Tibial nerve (tissue), 4 donors: ENCODE measurements at places on chromosomes 2 and 18. TPM values are rescaled to one million over a fixed set of nuclear protein-coding genes. Genes with fewer than 3 reads are reported as not detected.
A peak's percentile ranks its signal among the peaks of the same experiment; 100 is the strongest.

DNA sequence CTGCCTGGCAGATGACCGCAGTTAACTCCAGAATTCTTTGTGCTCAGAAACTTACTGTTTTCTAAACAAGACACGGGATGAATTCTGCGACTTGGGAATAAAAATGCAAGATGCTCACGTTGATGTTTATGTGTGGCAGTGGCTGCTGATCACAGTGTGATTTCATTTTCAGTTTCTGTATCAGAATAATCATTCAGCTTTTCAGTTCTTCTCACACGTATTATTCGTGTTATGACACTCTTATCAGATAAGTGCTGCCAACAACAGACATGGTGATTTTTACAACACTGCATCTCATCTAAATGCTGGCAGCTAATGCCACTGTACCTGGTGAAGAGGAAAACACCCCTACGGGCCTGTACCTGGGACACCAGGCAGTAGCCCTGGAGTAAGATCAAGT lies 272.9 kb upstream of the REV1 start:
- DNase-seq: no peak

- DNase-seq: no peak
Measured at GRCh38 chr2:237895544-237896506, 36.4 kb downstream of the RAMP1 start.

The TWSG1 gene
- 33.3 TPM for total RNA-seq

GRCh38 chr2:122081751-122082150 lies 326.3 kb downstream of the TSN start:
- no peak for DNase-seq

DNA sequence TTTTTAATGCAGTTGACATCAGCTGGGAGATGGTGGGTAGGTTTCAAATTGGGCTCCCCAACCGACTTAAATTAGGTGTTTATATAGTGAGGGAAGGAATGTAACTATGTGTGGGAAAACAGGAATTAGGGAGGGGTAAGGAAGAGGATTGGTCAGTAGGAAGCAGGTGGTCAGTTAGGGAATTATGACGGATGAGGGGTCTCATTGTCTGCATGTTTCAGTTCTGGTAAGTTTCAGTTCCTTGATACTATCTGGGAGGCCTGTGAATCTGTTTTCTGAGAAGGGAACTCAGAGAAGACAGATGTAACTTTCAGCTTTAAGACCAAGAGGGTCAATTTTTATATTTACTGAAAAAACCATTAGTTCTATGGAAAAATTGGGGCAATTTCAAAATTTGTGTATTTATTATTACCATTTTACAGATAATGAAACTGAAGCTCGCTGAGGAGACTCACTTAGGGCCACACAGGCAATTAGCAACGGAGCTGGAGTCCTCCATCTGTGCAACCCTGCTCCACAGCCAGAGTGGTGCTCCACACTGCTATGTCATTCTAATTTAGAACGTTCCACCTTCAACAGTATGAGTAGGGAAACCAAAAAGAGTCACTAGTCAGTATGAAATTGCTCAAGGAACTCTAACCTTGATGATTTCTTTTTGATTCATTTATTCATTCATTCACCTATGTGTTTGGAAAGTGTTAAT lies 36.0 kb upstream of the CCDC195 start:
- no peak for DNase-seq

- DNase-seq: no peak
Measured at GRCh38 chr18:69956665-69957620, 9.3 kb upstream of the CD226 start.

GRCh38 chr2:135586148-135586547 lies 54.9 kb downstream of the R3HDM1 start:
- no peak for DNase-seq

DNA sequence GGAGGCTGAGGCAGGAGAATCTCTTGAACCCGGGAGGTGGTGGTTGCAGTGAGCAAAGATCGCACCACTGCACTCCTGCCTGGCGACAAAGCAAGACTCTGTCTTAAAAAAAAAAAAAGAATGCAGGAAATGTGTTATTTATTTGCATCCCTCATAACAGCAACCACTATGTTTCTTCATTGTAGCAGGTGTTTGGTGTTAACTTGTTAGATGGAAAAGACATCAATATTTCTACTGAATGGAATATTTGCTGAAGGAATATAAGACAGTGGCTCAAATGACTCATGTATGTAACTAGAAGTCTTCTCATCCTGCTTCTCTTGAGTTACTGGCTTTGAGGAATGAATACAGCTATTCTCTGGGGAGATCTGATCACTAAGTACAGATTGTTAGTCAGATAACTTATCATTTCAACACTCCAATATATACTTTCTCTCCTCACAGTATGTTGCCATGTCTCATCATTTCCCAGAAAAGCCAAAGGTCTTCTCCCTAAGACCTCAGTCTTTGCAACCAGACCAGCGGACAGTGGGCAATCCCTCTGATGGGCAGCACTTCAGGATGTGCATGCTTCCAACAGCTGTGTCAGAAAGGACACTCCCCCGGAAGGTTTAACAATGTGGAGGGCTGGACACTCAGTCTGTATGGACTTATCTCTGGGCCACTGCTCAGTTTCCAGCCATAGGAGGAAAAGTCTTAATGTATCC lies 104.4 kb upstream of the STK17B start:
- DNase-seq: no peak

DNA sequence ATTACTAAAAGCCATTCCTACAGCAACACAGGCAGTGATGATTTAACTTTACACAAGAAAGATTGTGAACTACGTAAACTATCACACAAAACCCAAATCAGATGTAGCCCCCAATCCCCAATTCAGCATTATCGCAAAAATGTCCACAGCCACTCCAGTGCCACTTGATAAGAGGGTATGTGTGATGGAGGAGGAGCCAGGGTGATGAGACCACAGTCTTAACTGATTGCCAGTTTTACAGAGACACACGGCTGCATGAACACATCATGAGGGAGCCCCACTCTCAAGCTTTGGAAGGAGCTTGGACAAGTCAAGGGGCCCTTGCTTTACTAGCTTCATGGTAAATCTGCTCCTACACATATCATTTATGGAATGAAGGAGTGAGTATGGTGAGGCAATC lies 116.0 kb downstream of the FAM161A start:
- no peak for DNase-seq

DNA sequence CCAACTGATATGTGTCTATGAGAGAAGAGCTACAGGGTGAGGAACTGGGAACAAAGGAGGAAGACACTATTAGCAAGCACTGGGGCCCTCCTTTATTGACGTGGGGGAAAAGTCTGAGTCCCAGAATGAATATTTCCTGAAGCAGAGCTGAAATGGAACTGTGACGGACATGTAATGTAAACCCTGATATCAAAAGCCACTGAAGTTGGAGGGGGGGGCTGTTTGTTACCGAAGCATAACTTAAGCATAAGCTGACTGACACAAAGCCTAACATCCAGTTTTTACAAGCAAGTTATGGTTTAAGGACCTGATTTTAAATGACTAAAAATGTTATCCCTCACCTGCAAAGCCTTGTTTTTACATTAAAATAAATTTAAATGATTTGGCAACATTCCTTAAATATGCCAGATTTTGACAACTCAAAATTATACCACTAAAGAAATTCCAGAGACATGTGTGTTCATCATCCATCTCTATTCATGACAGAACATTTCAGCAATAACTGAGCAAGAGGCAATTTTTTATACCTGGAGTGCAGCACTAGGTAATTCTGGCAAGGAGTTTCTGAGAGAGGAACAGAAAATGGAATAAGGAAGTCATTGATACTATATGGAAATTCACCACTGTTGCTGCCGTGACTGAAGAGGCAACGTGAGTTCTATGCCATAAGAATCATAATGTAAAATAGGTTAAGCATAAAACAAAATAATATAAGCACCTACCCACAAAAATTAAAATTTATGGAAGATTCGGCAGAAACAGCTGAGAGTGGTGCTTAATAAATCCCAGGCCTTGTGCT lies 186.0 kb downstream of the AFF3 start:
- DNase-seq: no peak

GRCh38 chr2:175107146-175107545 lies 60.9 kb downstream of the ATF2 start:
- DNase-seq: no peak

The PLB1 gene
- total RNA-seq: 2.3 TPM

DNA sequence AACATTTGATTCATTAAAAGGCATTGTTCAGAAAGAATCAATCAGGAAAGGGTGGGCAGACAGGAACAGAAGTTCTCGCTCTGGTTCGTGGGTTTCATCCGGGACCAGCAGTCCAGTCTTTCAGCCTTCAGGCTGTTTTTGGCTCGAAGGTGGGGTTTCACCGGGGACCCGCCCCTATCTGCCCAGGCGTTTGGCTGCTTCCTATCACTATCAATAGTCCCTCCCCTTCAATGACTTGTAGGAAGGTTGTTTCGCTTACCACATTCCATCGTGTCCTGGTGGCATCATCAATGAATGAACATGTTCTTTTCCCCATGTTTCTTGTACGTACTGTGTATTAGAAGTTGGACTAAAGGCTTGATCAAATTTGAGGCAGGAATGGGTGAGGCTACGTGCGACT lies 130.3 kb downstream of the NEDD4L start:
- DNase-seq: no peak

GRCh38 chr2:69811018-69811417 lies 18.4 kb upstream of the GMCL1 start:
- peak; percentile 2 for DNase-seq

The SERPINB10 gene
- 0.22 TPM for total RNA-seq

The CPLX4 gene
- total RNA-seq: not detected

The CCDC121 gene
- 3.8 TPM for total RNA-seq
